ENCODE measurements at places on chromosomes 1 and 21. TPM values are rescaled to one million over a fixed set of nuclear protein-coding genes. Genes with fewer than 3 reads are reported as not detected.

- DNase-seq, result no peak
These were observed 61.4 kb downstream of the GNG4 start for GRCh38 chr1:235588156-235588555.

GRCh38 chr1:215780139-215780538 lies 213.0 kb downstream of the KCTD3 start:
- DNase-seq, result no peak

DNA sequence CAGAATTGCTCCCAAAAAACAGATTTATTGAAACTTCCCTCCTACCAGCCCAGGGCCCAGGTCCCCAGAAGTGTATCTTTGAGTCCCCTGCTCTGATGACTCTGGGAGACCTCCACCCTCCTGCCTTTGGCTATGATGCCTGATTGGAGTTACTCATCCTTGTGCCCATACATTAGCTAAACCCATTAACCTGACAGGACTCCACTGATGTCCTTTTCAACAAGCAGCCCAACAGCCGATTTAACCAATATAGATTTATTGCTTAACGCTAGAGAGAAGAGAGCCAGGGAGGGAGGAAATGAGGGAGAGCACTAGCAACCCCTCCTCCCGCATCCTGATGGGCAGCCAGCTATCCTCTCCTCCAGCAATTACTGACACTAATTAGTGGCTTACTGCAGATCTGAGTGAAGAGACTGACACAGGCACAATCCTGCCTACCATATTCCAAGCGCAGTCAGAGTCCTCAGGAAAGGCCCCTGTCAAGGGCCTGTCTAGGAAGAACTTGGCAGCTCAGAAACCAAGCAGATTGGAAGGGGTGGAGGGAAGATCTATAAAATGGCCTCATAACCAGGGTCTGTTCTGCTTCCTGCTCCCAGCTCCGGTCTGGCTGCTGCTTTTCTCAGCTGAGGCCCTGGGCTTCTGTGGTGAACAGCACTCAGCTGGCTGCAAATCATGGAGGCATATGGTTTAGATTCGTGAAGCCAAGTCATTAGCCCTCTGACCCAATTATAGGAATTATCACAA lies 484.5 kb upstream of the DAB1 start:
- no peak for DNase-seq

DNA sequence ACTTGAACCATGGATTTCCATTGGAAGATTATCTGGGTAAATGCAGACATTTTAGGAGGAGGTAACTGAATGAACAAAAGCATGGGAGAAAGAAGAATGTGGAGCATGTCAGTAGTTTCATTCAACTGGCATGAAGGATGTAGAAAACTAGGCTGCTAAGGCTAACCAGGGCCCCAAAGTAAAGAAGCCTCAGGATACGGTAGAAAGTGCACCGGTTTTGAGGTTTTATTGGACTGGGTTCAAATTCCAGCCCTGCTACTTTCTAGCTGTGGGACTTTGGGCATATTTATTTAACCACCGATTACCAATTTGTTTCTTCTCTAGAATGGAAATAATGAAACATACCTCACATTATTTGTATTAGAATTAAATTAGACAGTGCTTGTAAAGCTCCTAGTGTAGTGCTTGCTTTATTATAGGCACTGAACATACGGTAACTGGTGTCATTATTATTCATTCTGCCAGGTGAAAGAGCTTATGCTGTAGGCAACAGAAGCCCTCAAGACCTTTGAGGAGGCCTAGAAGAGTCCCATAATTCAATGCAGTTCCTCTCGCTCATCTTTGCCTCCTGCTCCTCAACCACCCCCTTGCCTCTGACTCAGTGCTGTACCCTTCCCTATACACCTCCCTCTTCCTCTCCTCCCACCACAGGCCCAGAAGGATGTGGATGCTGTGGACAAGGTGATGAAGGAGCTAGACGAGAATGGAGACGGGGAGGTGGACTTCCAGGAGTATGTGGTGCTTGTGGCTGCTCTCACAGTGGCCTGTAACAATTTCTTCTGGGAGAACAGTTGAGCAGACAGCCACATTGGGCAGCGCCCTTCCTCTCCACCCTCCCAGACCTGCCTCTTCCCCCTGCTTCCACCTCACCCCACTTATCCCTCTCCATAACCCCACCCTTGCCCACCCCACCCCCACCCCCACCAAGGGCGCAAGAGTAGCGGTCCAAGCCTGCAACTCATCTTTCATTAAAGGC lies 2.5 kb upstream of the CHTOP start:
- no peak for DNase-seq

GRCh38 chr1:50970509-50970887 lies 453 bp downstream of the CDKN2C start:
- no peak for DNase-seq

- DNase-seq, result no peak
These were observed 7.6 kb downstream of the MAN1C1 start for GRCh38 chr1:25624156-25624555.

The OR6N1 gene
- polyA plus RNA-seq, result not detected

Data from renal pelvis (tissue), 12 donors.